NCI-H1092 treated with DMSO at 0.1 percent for 48 hours (cell line): ENCODE measurements at places on chromosomes 1 and 21.

DNA sequence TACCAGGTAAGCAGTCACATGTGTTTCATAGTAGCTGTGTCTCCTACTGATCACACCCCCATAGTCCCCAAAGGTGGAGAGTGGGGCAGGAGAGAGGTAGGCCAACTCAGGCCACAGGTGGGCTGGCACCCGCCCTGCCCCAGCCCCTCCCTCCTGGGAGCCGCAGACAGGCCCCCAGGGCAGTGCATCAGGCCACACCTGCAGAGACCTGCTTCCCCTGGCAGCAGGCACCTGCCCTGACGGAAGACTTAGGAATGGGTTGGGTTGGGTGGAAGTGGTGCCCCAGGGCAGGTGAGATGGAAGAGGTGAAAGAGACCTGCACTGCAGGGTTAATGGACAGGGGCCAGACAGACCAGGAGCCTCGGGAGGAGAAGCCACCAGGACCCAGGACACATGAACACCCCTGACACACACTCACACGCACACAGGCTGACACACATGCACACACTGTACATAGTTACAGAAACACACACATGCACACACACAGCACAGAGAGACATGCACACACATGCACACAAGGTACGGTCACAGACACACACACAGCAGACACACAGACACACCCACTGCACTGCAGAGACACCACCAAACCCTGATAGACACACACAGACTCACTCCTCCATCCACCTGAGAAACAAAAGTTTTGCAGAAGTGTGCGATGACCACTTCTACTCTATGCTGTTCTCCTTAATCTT, 1.7 kb upstream of the COL18A1 start:
- no peak for DNase-seq

DNA sequence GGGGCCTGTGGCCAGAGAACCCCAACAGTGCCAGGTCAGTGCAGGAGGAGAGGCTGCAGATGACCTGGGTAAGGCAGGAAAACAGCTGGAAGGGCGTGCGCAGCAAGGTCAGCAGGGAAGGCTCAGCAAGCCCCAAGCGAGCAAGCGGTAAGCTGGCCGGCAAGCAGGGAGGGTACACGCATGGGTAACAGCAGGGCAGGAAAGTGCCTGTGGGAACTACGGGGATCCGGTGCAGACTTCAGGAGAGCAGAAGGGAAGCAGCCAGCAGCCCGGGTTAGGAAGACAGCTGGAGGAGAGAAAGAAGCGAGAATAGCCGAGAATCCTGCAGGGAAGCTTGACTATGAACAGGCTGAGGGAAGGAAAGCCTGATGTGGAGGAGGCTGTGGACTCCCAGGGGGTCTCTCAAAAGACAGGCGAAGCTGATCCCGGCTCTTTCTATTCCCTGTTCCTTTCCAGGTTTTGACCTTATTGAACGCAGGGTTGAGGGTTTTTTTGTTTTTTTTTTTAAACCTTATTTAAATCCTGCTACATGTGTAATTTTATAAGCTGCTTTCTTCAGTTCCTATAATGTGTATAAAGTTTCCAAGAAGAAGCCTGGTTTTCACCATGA, 20.9 kb downstream of the UMODL1 start:
- no peak for DNase-seq

DNA sequence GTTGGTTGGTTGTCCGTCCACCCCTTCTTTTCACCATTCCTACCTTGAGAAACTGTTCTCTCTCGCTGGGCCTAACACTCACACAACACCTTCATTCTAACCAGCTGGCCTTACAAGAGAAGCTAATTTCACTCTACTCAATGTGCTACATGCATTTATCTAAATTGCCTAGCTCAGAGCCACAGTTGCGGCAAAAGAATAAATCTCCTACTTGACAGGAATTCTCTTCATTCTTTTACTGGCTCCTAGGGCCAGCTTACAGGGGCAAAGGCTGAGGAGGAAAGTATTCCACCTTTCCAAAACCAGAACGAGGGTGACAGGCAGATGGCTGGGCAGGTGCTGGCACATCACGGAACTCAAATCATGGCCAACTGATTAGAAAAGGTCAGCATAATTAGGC, 6.5 kb downstream of the F3 start:
- DNase-seq = no peak

- no peak for DNase-seq
Observed at GRCh38 chr1:112446411-112446810, 50.4 kb downstream of the CTTNBP2NL start.

GRCh38 chr1:31102501-31102950, 37.0 kb upstream of the PUM1 start:
- no peak for DNase-seq

GRCh38 chr1:75640137-75640536, 29.2 kb upstream of the SLC44A5 start:
- no peak for DNase-seq

- DNase-seq = no peak
Observed at GRCh38 chr1:1833456-1833855, 55.2 kb upstream of the NADK start.

- peak; percentile 50 for DNase-seq
Observed at GRCh38 chr1:20483833-20484518, 2.0 kb downstream of the CAMK2N1 start.

DNA sequence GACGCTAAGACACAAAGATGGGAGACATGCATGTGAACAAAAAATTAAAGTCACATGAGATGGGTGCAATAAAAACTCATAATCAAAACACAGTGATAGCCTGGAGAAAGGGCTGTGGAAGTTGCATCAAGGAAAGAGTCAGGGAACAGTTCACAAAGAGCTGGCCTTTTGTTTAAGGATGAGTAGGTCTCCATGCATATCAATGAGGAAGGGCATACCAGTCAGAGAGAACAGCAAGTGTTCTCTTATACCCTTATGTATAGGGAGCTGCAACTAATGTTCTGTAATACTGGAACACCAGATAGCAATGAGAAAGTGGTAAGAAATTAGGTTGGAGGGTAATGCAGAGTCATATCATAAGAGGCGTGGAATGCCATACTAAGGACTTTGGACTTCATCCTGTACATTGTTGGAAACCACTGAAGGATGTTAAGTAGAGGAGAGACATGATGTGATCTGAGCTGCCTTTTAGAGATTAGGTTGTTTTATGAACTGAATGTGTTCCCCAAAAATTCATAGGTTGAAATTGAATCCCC, 46.7 kb upstream of the SAMD13 start:
- DNase-seq = no peak

DNA sequence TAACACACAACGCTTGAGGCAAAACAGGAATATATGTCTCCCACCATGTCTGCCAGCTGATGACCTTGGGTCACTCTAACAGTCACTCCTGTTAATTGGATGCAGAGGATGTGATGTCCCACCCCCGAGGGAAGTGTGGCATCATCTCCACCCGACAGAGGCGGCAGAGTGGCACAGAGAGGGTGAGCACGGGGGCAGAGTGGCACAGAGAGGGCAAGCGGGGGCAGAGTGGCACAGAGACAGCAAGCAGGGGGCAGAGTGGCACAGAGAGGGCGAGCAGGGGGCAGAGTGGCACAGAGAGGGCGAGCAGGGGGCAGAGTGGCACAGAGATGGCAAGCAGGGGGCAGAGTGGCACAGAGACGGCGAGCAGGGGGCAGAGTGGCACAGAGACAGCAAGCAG, 44.3 kb downstream of the DISP3 start:
- no peak for DNase-seq

DNA sequence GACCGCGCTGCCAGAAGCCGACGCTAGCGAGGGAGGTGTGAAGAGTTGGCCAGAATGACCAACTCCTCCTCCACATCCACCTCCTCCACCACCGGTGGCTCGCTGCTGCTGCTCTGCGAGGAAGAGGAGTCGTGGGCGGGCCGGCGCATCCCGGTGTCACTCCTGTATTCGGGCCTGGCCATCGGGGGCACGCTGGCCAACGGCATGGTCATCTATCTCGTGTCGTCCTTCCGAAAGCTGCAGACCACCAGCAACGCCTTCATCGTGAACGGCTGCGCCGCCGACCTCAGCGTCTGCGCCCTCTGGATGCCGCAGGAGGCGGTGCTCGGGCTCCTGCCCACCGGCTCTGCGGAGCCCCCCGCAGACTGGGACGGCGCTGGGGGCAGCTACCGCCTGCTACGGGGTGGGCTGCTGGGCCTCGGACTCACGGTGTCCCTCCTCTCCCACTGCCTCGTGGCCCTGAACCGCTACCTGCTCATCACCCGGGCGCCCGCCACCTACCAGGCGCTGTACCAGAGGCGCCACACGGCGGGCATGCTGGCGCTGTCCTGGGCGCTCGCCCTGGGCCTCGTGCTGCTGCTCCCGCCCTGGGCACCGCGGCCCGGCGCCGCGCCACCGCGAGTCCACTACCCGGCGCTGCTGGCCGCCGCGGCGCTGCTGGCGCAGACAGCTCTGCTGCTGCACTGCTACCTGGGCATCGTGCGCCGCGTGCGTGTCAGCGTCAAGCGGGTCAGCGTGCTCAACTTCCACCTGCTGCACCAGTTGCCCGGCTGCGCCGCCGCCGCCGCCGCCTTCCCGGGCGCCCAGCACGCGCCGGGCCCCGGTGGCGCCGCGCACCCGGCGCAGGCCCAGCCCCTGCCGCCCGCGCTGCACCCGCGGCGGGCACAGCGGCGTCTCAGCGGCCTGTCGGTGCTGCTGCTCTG, 1.2 kb downstream of the GPR88 start:
- peak; percentile 35 for DNase-seq

GRCh38 chr1:8047686-8048445, 21.8 kb upstream of the ERRFI1 start:
- DNase-seq = no peak
